ENCODE measurements at places on chromosomes 13 and 19.

GRCh38 chr19:48928164-48929025 lies 5.1 kb upstream of the DHDH start:
- no peak for DNase-seq

DNA sequence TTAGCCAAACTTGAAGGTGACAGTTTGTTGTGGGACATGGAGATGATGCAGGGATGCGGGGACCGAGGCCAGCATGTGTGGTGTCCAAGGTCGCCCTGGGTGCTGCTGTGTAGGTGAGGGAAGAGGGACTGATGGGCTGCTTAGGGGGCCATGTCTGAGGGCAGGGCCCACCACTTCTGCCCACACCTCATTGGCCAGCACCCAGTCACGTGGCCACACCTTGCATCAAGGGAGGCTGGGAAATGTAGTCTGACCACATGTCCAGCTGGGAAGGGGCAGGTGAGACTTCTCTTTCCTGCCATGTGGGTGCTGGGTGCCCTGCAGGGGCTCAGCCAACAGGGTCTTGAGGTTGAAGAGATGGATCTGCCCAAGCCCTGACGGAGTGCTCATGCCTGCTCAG lies 88.9 kb downstream of the KDM4B start:
- DNase-seq = no peak

DNA sequence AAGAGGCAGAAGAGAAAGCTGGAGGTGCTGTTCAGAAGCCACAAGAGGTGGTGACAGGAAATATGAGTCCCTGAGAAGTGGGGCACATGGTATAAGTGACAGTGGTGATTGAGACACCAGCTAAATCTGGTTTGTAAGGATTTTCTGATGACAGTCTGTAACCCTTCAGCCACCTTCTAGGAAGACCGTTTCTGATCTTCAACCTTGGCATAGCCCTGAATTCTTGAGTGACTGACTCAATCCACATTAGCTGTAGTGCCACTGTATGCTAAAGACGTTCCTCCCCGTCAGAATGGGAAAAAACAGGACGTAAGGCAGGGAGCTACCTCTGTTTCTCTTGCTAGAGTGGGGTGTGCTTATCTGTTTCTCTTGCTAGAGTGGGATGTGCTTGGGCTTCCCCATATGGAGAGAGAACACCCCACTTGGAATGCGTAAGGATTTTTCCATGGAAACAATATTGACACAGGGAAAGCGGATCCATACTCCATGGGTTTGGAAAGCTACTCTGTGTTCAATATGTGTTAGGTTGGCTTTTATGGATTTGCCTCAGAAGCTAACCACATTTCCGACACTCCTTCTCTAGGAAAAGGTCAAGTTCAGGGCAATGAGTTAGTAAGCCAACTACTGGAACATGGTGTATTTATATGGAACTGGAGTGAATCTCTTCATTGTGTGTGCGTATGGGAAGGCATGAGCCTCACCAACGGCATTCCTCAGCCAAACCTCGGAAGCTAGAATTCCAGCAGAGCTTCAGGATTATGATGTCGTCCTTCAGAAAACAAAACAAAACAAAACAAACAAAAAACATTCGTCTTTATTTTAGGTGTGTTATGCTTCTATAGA lies 948.8 kb upstream of the SLC10A2 start:
- no peak for DNase-seq

GRCh38 chr13:39688278-39688677 lies 32.8 kb downstream of the COG6 start:
- no peak for DNase-seq

- peak; percentile 17 for DNase-seq
Observed at GRCh38 chr13:23268441-23268840, 87.7 kb downstream of the SGCG start.

GRCh38 chr19:46030812-46031550 lies 8.1 kb upstream of the PGLYRP1 start:
- no peak for DNase-seq

All from stimulated activated CD4-positive, alpha-beta T cell treated with anti-CD3 and anti-CD28 coated beads, Interleukin-1b, Interleukin-23, amount 100 ng/mL, for 48 hours (primary cell).